Activated naive CD8-positive, alpha-beta T cell treated with anti-CD3 and anti-CD28 coated beads, Interleukin-2, amount 50 U/mL, for 16 hours (primary cell): ENCODE measurements at places on chromosomes 4 and X.

GRCh38 chrX:31233941-31234496 lies 162.2 kb upstream of the FTHL17 start:
- no peak for DNase-seq

DNA sequence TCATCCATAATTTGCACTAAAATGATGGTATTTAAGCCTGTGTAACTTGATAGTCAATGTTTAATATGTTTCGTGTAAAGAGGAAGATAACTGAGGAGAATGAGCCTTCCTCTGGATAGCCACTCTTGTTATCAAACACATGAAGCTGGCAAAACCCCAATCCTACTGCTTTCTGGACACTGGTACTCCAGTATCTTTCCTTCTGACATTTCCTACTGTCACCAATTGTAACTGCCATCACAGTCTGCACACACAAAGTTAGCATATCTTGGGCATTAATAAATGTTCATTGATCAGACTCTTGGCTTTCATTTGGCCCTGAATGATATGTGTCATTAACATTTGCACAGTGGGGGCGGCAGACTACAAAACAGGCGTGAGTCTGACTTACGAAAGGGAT lies 419.1 kb downstream of the TMA16 start:
- no peak for DNase-seq

DNA sequence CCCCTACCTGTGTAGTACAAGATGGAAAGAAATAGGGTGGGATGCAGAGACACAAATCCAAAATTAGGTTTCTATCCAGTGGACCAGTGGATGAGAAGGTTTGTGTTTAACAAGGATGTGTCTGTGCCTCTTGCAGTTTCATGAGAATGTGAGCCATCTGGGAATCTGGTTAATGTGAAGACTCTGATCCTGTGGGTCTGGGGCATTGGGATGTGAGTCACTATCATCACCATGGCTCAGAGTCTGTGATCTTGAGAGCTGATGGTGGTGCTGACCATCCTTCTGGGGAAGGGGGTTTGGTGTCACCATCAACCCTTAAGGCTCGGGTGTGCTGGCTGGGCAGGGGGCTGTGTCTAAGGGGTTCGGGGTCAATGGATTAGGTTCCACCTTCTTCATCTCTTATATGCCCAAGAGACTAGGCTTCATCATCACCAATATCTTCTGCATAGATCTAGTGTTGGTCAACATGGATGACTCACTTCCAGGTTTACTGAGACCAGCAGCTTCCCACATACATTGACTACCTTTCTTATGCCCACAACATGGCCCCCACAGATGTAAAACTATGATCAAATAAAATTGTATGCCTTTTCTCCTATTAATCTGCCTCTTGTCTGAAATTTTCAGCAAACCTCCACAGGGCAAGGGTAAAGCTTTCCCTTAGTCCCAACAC lies 65.7 kb upstream of the MID1 start:
- DNase-seq: no peak

DNA sequence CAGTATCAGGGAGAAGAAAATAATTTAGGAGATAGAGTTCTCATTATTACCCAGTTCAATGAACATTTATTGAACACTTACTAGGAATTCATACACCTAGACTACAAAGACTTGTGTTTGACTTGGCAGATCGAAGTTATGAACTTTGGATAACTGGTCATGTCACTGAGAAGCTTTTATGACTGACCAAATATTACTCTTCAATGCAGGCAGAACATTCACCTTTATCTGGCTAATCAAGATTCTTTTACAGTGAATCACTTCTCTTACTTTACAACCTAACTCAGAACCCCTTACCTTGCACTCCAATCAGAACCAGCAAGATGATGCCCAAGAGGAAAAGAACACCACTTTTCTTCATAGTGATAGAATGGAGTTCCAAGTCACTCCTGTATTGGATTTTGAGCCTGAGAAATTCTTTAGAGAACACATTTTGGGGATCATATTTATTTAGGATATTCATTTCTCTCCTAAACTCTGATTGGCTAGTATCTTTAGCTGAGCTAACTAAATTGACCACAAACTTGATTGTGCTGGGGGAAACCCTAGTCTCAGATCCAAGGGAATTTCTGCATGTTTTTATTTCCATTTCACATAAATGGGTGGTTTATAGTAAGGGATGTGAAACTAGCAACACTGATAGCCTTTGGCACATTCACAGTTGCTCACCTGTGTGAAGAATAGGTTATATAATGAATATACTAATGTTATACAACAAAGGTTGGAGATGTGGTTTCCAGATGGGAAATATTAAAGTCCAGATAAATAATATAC lies at the start of gene CXCL9:
CXCL9 (minus strand) TSS at position 421 of the 774 bp plus-strand sequence; CDS start at position 361, 60 bp downstream.
- no peak for DNase-seq

GRCh38 chrX:78119521-78120227 lies 15.6 kb downstream of the PGK1 start:
- no peak for DNase-seq

GRCh38 chrX:135484641-135485289 lies 35.7 kb upstream of the INTS6L start:
- no peak for DNase-seq

DNA sequence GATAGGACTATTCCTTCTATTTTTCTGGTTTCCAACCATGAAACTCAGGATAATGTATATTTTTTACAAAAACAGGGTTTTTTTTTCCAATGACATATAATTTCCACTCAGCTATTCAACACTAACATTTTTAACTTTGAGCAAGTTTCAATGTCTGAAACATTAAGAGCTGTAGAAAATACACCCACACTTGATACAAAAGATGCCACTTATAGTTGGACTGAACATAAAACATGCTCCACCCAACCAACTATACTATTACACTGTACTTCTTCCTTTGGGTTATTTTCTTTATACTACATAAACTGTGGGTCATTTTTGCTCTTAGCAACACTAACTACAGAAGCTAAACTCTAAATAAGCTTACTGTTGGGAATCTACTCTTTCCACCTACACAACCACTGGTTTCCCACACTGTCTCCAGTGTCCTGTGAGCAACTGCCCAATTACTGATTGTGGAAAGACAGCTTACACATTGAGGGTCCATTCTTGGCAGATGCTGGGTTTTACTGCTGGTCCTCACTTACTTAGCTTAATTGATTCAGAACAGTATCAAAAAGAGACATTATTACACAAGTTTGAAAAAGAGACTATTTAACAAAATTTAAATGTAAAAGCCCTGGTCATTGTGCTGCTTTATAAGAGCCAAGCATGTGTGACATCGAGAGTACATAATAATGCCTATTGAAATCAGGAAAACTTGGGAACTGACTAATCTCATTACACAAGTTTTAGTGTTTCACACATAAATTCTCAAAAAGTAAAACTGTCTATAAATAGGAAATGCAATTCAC lies 6.3 kb downstream of the AMMECR1 start:
- no peak for DNase-seq

GRCh38 chrX:118325453-118325852 lies 20.5 kb upstream of the WDR44 start:
- DNase-seq: no peak

GRCh38 chr4:123783151-123783790 lies 386.7 kb downstream of the SPRY1 start:
- DNase-seq: no peak

DNA sequence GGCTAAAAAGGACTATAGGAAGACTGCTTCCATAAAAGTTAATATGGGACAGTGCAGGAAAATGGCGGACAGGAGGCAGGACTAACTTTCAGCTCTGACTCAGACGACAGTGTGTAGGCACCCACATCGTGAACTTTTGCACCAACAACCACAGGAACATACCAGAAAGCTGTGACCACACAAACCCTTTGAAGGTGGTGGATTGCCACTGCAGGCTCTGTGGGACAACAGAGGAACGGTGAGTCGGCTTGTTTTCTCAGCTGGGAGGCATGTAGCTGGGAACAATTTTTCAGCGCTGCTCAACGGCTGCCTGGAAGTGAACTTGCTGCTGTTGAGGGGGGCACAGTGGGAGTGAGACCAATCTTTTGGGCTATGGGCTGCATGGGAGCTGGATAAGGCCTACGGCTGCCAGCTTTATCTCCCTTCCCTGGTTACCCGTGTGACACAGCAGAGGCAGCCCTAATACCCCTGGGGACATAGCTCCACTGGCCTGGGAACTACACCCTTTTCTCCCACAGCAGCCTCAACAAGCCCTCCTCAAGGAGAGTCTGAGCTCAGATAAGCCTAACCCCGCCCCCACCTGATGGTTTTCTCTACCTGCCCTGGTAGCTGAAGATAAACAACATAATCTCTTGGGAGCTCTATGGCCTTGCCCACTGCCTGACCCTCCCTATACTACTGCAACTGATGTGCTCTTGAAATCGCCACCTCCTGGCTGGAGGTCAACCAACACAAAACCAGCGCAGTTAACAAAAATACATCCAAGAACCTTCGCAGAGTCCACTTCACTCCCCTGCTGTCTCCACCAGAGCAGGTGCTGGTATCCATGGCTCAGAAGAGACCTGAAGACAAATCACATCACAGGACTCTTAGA lies 1537.0 kb downstream of the C4orf33 start:
- no peak for DNase-seq

DNA sequence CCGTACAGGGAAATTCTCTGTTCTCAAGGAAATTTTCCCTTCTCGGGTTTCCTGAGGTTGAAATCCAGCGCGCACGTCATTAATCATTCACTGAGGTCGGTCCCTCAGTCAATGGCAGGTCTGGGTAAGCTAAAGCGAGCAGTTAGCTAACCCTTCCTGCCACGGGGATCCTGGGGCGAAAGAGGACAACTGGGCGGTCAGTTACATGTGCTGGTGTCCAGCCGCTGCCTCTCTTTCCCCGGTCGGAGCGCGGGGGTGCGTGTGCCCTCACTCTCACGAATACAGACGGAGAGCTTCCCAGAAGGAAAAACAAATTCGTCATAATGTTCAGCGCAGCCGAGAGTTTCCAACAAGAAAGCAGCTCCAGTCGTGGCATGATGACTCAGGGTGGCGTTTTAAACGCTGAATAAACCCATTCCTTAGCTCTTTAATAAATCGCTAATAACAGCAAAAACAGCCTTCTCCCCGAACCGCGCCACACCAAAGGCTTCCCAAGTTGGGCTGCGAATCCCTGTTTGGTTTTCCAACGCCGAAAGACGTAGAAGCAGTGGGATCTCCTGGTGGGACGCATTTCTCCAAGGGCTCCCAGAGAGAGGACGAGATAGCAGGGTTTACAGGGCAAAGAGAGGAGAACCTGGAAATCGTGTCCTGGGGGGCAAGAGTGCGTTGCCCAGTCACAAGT lies 752 bp upstream of the FGF5 start:
- DNase-seq: no peak

DNA sequence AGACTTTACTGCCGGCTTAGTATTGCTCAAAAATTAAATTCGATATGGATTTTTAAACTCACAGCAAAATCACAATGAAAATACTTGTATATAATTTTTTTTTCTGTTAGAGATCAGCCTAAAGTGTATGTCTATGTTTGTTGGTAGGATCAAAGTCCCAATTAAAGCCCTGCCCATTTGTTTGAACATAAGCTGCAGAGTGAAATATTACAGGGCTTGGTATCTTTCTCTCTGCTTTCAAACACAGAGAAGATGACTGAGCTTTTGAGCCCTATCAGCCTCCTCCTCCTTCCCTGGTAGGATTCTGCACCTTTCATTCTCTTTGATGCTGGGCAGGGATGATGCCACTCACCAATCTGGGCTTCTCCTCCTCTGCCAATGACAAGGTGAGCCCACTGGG lies 345.4 kb downstream of the PPP1R2C start:
- no peak for DNase-seq

- no peak for DNase-seq
Observed at GRCh38 chr4:138052806-138053632, 189.1 kb downstream of the SLC7A11 start.

- DNase-seq: no peak
Observed at GRCh38 chrX:12988797-12989196, 13.9 kb downstream of the TMSB4X start.

- DNase-seq: no peak
Observed at GRCh38 chr4:48687313-48688051, 92.6 kb downstream of the FRYL start.

DNA sequence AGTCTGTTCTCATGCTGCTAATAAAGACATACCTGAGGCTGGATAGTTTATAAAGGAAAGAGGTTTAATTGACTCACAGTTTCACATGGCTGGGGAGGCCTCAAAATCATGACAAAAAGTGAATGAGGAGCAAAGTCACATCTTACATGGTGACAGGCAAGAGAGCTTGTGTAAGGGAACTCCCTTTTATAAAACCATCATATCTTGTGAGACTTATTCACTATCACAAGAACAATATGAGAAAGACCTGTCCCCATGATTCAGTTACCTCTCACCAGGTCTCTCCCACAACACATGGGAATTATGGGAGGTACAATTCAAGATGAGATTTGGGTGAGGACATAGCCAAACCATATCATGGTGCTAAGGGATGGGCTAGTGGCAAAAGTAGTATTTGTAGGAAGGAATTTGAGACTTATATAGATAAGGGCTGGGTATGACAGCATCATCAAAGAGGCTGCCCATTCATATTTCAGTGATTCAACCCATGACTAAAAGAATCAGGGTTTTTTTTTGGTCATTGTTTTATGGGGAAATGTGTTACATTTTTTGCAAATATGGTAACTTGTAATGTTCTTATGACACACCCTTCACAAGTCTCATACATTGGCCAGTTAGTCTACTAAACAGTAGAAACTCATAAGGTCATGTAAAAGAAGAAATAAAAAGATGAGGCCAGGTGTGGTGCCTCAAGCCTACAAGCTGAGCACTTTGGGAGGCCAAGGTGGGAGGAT lies 34.7 kb downstream of the NUP62CL start:
- DNase-seq: no peak

GRCh38 chrX:41596596-41596995 lies 92.2 kb upstream of the GPR34 start:
- no peak for DNase-seq

- no peak for DNase-seq
Observed at GRCh38 chr4:10369517-10369916, 87.7 kb downstream of the ZNF518B start.

DNA sequence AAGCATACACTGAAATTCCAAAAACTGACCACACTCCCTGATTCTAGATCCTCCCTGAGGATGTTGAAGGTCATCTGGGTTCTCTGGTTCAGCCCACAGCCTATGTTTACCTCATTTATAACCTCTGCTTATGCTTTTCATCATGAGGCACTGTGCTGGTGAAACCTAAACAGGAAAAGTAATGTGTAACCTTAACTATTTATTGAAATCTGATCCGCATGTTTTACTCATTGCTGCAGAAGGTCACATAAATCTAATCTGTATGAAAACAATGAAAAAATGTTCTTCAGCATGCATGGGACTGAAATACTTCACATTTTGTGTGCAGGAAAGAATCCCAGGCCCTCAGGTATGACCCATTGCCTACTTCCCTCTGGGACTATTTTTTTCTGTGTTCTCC lies 30.3 kb downstream of the UCHL1 start:
- no peak for DNase-seq
